Activated CD4-positive, alpha-beta T cell treated with anti-CD3 and anti-CD28 coated beads for 1 hour (primary cell): ENCODE measurements at places on chromosomes 2 and 18.

- no peak for DNase-seq
Measured at GRCh38 chr18:181711-182110, 23.4 kb downstream of the USP14 start.

DNA sequence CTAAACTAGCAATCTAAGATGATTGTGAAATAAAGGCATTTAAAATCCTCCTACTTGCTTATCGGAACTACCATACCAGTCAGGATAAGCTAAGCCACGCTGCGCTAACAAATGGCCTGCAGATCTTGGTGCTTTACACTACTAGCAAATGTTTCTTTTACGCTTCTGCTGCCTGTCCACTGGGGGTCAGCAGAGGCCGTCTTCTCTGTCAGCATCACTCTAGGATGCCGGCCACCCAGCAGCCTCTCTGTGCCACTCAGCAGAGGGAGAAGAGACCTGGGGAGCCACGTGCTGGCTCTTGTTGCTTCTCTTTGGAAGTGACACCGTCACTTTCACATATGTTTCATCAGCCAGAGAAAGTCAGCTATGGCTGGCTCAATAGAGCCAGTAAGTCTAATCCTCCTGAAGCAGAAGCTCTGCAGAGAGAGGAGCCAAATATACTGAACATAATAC is 36.6 kb downstream of the COPS8 start:
- no peak for DNase-seq

- DNase-seq: no peak
Measured at GRCh38 chr2:187233811-187234210, 214.2 kb downstream of the CALCRL start.

GRCh38 chr2:42777883-42778805 is 14.2 kb upstream of the OXER1 start:
- no peak for DNase-seq

GRCh38 chr2:170770606-170771420 is 635 bp downstream of the ERICH2 start:
- DNase-seq: peak; percentile 42

- DNase-seq: no peak
Measured at GRCh38 chr18:35841283-35841682, 131.2 kb upstream of the RMP24 start.

GRCh38 chr2:42568401-42569115 is at the start of gene MTA3:
Gene MTA3 (plus strand): TSS chr2:42568632. CDS start chr2:42568746, 114 bp downstream.
- DNase-seq: peak; percentile 50

DNA sequence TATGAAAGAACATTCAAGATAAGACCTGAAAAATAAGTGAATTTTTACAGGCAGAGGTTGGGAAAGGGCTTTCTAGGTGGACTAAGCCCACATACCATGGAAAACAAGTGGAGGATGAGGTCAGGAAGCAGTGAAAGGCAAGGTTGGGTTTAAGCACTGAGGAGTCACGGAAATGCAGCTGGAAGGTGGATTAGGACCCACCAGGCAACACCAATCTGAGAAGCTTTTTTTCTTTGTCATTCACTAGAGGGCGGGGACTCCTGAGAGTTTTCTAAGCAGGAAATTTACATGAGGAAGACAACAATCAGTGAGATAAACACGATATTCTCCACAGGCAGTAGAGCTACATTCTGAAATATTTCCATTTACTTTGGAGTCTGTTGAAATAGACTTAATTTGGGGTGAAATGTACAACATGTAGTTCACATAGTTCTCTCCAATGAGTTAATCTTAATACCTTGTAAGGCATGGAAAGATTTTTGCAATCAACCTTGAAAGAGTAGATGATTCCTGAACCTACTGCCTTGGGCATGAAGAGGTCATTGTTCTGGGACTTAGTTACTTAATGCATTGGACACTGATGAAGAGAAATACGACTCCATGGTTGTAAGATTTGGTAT is 40.7 kb downstream of the VIT start:
- DNase-seq: no peak
